ENCODE measurements at places on chromosomes 7 and 10.

DNA sequence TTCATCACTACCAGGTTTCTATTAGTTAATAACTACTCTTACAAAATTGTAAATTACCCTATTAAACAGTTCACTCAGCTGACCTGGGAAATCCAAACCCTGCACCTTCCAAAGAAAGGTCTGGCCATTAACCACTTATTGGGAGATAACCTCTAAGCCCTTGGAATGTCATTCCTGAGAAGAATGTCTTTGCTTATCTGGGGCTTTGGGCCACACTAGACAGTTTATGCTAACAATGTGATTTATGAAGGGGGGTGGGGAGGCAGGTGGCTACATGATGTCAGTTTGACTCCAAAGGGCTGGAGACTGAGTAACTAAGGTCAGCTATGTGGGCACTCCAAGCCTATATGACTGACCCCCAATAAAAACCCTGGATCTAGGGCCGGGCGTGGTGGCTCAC, 50.7 kb downstream of the AKR1D1 start:
- DNase-seq, result no peak

DNA sequence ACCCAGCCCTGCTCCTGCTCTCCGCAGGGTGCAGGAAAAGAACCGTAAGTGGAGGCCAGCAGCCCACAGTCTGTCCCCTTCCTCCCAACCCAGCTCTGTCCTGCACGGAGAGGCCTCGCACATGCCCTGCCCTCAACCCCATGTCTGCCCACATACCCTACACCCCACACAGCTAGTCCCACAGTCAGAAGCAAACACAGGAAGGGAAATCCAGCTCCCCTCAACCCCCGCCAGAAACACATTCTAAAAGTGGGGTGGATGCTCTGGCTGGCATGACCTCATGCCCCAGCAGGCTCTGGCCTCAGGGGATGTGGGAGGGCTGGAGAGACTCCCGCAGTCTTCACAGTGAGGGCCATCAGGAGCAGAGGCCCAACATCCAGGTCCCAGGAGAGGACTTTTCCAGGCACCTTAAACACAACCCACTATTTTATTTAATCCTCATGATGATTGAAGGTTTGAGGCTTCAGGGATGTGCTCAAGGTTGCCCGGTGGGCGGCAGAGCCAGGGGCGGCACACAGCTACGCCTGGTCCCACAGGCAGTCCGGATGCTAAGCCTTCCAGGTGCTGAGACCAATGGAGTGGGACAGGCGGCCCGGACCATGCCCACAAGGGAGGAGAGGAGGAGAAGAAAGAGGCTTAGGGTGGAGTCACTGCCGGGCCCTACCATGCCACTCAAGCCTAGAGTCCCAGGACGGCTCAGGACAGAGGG, 29.9 kb downstream of the CALML5 start:
- DNase-seq, result no peak

GRCh38 chr10:44724415-44725174, 186.5 kb upstream of the TMEM72 start:
- DNase-seq, result no peak

GRCh38 chr7:79420464-79420863, 33.0 kb downstream of the MAGI2 start:
- no peak for DNase-seq

DNA sequence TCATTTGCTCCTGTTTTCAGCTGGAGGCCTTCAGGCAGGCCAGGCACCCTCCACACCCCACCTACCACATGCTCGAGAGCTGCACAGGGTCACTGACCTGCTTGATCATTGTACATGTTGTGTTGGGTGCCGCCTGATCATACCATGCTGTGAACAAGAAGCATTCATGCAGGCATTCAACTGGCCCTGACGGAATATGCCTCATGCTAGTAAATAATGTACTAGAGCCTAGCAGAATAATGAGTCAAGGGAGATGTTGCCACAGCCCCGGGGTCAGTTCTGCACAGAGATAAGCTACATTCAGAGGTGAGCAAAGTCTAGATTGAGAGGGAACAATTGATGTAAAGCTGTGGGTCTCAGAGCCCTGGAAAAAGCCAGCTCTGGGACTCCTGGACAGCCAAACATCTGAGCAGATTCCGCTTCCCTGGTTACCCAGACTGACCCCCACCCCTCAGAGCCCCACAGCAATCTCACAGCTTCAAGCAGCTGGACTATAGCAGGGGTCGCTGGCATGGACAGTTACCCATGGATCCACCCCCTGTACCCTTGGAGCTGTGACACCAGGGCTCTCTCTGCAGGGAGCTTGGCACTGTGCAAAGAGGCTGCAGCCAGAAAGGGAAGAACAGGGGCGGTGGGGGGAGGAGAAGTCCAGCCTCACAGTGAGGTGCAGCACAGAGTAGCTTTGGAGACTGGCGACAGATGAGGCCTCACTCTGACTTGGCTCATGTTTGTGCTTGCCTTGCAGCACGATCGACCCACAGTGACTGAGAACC, 86.6 kb downstream of the FRMPD2 start:
- DNase-seq, result no peak

DNA sequence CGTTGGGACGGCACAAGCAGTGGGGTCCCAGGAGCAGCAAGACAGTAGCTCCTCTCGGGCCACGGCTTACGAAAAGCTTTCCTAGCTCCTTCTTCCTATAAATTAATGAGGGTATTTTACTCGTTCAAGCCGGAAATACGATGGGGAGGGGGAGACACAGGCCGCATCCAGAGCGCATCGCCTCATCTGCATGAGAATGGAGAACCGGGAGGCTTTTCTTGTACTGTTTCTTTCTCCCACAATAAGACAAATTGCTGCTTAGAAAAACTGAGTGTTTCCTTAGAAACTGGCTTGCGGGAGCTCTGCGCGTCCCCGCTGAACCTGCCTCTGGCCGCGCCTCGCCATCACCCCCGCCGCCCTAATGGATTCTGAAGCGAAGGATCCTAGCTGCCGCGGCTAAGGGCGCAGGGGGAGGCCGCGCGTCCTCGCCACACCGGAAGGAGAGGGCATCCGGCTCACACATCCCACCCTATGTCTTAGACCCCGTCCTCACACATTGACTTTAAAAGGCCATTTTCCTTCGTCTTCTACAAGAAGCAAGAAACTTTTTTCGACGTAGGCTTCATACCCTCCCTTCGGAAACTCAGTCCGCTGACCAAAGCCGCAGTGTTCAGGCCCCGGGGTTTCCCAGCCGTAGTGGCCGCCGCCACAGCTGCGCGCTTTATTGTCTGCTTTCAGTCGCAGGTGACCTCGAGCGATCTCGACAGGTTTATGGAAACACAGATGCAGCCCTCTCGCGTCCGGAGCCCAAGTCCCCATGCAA, 8.8 kb downstream of the NXPH1 start:
- DNase-seq, result no peak

GRCh38 chr10:82194419-82194818, 319.4 kb downstream of the NRG3 start:
- DNase-seq, result no peak

DNA sequence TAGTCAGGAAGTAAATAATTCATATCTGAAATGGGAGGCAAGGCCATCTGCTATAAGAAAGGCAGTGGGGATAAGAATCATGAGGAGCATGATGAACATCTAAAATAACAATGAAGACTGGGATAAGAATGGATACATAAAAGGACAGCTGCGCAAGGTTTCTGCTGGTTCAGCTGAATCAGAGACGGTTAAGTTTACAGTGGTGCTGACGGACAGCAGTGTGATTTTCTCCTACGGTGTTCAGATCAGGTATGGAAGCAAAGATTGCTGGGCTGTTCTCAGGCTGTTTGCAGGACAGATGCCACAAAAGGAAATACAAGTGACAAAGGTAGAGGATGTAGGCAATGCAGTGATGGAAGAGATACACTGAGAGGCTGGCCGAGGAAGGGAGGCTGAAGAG, 8.4 kb downstream of the CYCS start:
- no peak for DNase-seq

- no peak for DNase-seq
These were observed 43.7 kb downstream of the DGKB start for GRCh38 chr7:14858866-14859265.

GRCh38 chr10:27618906-27619305, 114.8 kb downstream of the RAB18 start:
- DNase-seq, result no peak

DNA sequence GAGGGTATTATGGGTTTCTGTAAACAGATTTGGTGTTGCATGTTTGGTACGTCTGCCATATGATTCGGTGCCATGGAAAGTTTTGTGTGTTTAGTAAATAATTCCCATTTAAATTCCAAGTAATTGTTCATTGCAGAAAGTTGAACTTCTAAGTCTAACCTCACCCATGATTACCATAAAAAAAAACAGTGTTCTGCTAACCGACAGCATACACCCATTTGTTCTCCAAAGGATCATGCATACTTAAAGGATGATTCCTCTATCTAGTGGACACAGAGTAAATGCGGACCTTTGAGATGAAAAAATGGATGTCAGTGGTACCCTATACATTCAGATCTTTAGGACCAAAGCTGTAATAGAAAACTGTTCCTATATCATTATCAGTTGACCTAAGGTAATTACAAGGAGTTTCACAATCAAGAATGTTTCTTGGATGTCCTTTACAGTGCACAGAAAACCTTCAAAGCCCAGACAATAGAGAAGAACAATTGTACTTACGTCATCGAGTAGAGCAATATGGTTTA, 209.9 kb downstream of the CRPPA start:
- DNase-seq, result no peak

- DNase-seq, result no peak
These were observed 65.2 kb downstream of the AOAH start for GRCh38 chr7:36659172-36659516.

DNA sequence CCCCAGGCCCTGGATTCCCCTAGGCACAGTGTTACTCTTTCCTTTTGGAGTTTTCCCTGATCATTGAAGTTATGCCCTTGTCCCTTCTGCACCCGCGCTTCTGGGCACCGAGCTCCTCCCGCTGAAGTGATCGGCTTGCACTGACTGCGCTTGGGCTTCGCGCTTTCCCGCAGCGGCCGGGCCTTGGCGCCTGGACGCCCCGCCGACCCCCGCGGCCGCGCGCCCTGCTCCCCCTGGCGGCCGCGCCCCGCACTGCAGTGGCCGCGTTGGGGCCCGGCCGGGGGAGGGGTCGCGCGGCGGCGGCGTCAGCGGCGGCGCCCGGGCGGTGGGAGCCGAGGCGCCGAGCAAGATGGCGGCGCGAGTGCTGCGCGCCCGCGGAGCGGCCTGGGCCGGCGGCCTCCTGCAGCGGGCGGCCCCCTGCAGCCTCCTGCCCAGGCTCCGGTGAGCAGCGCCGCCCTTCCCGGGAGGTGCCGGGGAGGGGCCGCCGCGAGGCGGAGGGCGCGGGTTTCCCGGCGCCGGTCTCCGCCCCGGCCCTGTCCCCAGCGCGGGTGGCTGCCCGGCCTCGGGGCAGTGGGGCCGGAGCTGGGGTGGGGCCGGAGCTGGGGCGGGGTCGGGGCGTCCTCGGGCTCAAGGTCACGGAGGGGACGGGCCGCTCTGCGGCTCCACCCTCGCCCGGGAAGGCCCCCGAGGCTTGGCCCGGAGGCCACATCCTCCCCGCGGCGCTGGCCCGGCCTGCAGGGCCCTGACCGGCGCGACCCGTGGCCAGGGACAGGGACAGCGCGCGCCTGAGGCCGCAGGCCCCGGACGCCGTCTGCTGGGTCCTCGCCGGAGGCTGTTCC, at the start of gene NIPSNAP2:
Gene NIPSNAP2 (plus strand): TSS at position 325 of the 839 bp plus-strand sequence. CDS start 25 bp downstream, at position 350.
- peak; percentile 80 for DNase-seq

- DNase-seq, result no peak
These were observed 29.7 kb downstream of the AP3M1 start for GRCh38 chr10:74120911-74121310.

GRCh38 chr10:90856964-90857634, 740 bp downstream of the HTR7 start:
- no peak for DNase-seq

GRCh38 chr10:114030140-114030539, 13.5 kb upstream of the ADRB1 start:
- DNase-seq, result no peak

GRCh38 chr10:29537799-29538198, 97.0 kb downstream of the SVIL start:
- DNase-seq, result no peak

DNA sequence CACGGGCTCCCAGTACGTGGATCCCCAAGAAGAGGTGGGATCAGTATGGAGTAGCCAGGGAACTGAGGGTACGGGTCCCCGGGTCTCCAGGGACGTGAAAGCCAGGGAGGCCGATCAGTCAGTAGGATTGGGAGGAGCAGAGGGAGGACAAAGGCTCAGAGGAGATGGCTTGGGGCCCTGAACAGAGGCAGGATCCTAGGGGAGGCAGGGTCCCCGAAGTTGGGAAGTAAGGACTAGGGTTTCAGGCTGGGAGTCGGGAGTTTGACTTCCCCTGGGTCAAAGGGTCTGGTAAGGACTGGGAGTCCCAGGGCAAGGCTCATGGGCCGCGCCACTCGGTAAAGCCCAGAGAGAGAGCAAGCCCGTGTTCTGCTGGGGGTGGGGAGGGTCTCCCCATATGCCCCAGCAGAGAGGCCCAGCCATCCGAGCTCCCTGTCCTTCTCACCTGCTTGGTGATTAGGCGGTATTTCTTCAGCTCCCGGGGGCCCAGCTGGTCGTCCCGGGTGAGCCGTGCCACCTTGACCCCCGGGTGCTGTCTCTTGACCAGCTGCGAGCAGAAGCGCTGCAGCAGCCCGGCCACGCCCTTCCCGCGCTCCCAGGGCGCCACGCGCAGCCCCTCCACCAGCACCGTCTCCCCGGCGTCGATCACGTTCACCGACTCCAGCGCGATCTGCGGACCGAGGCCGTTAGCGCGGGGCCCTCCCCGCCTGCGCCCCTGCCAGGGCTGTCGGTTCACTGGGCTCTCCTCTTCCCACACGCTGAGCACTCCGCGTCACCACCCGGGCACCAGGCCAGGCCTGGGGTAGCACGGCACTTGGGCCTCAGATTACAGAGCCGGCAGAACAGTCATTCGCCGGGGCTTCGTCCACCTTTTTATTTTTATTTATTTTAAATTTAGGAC, 7.0 kb downstream of the NAT16 start:
- no peak for DNase-seq

DNA sequence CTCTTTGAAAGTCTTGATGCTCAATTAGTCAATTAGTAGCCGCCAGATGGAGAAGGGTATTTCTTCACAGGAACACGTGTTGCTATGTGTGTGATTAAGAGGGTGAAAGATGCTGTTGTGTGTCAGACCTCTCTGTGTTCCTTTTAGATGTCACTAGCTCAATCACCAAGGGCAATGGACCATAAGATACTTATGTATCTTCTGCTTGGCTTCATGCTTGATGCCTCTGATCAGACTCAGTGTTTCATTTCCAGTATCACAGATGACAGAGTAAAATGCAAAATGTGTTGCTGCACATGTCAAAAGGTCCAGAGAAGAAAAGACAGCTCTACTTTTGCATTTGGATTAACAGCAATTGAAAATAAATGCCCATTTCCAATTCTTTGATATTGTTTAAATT, 865.9 kb downstream of the CNTNAP2 start:
- no peak for DNase-seq

DNA sequence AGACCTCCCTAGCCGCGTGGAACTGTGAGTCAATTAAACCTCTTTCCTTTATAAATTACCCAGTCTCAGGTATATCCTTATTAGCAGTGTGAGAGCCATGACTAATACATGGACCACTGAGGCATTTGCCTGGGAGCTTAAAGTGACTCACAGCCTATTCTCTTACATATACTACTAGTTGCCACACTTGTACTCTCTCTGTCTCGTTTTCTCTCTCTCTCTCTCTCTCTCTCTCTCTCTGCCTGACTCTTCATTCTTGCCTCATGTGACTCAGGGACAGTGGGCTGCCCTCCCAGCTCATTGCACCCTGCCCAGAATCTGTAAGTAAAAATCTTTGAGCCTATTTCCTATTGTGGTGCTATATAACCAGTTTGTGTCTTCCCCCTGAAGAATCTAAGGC, 238.5 kb upstream of the MAGI2 start:
- no peak for DNase-seq

- no peak for DNase-seq
These were observed 126.9 kb upstream of the TBX20 start for GRCh38 chr7:35380739-35381224.
